Skin of body (tissue), 3 donors: ENCODE measurements at places on chromosomes 4 and X.

DNA sequence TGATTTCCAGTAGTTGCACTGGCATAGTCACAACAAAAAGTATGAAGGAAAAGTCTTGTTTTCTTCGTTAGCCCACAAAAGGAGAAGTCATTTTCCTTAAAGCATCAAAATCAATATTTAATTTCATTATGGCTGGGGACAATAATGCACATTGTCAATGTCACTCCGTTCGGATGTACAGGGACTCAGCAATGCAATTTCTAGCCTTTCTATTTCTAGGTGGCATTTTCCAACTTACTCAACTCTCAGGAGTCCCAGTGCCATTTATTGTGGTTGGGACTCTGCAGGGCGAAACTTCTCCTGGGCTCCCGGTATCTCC, 99.6 kb downstream of the CEP135 start:
- DNase-seq: no peak

DNA sequence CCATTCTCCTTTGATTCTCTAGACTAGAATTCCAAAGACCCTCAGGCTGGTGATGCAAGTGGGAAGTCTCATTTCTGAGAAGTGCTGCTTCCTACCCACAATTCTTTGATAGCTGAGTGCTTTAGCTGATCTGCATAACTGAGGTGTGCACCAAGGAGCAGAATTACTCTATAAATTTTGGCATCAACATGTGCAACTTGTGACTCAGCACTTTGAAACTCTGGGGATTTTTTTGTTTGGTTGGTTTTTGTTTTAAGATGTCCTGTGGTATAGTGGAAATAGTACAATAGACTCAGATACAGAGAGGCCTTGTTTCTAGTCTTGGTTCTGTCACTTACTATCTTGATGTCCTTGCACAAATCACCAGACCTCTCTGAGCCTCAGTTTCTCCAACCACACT, 148.4 kb downstream of the AR start:
- no peak for DNase-seq

- no peak for DNase-seq
These were observed 76.7 kb downstream of the AFF1 start for GRCh38 chr4:87011340-87012034.

- DNase-seq: no peak
These were observed 47.6 kb downstream of the CNOT6L start for GRCh38 chr4:77771566-77771965.
